ENCODE measurements at places on chromosomes 4 and X.

DNA sequence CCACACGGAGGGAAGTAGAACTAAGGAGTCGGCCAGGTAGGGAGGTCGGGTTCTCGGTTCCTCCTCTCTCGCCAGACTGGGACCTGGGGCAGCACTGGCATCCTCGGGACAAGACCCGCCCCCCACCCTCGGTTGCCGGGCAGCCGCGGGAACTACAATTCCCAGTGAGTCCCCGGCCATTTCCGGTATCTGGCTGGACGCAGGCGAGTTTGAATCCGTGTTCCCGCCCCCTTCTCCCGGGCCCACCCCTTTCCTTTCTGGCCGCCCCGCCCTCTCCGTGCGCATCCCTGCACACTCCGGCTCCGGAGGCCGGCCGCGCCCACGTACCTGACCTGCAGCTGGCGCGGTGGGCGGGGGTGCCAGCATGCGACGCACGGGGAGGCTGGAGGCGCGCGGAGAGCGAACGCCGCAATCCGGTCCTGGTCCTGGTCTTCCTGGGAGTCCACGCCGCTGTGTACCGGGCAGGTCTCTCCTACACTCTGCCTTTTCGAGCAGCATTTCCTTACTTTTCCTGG is 10.2 kb upstream of the DLG3 start:
- peak; percentile 80 for DNase-seq

GRCh38 chr4:183814461-183814860 is 90.6 kb upstream of the STOX2 start:
- DNase-seq, result no peak

DNA sequence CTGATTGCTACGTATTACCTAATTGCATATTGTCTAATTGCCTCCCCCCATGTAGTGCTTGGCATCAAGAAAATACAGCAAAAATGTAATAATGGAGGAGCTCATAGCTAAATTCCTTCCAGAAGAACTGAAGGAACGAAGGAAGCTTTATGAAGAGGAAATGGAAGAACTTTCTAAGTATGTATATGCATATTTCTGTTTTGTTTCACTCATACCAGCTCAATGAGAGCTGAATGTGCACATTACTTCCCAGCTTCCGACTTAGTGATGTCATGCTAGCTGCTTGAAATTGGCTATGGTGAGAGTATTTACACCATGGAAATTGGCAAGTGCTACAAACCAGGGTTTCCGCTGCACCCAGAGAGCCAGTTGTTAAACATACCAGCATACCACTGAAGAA is 34.7 kb downstream of the LONRF3 start:
- DNase-seq, result no peak

DNA sequence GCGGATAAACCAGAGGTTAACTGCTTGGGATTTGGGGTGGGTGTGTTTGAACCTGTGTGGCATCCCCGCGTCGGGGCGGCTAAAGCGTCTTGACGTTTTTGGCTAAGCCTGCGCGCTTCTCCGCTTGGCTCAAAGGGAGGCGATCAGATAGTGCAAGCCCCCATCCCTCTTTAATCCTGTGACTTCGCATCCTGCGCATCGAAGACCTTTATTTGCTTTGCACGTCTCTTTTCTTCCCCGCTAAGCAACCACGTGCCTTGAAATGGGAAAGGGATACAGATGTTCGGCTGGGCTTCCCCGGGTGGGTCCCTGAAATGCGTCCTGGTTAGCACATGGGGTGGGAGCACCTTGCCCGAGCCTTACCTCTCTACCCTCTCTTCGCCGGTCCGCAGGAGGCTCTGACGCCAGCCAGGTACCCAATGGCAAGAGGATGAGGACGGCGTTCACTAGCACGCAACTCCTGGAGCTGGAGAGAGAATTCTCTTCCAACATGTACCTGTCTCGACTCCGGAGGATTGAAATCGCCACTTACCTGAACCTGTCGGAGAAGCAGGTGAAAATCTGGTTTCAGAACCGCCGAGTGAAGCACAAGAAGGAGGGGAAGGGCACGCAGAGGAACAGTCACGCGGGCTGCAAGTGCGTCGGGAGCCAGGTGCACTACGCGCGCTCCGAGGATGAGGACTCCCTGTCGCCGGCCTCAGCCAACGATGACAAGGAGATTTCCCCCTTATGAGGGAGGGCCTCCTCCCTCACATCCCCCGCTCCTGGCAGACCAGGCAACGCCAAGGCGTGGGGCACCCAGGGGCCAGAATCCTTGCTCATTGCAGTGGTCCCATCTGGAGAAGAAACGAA is 1.5 kb downstream of the GSX2 start:
- no peak for DNase-seq

GRCh38 chr4:144699565-144699964 is 53.6 kb downstream of the HHIP start:
- no peak for DNase-seq

GRCh38 chrX:71671043-71671780 is 3.9 kb downstream of the LOC101059915 start:
- DNase-seq, result no peak

- DNase-seq, result no peak
Measured at GRCh38 chr4:105805501-105806120, 89.7 kb upstream of the NPNT start.

- no peak for DNase-seq
Measured at GRCh38 chrX:21382715-21383114, 8.5 kb downstream of the CNKSR2 start.
